ENCODE measurements at places on chromosomes 2 and 18. TPM values are rescaled to one million over a fixed set of nuclear protein-coding genes. Genes with fewer than 3 reads are reported as not detected.

DNA sequence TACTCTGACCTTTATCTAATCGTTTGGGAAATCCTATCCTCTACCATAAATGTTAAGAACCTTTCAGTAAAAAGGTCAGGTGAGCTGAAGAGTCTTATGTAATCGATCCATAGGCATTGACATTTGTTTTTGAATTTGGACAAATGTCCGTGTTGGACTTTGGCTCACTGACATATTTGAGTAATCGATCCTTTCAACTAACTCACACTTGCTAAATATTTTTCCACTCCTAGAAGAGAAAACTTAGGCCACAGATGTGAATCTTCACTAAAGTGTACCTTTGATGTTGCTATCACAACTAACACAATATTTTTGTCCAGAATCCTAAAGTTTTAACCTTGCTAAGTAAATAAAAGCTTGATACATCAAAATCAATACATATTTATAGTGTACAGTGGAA, 89.5 kb downstream of the CCDC102B start:
- DNase-seq, result no peak

- no peak for DNase-seq
These were observed 126.1 kb downstream of the CTNNA2 start for GRCh38 chr2:79638954-79639353.

DNA sequence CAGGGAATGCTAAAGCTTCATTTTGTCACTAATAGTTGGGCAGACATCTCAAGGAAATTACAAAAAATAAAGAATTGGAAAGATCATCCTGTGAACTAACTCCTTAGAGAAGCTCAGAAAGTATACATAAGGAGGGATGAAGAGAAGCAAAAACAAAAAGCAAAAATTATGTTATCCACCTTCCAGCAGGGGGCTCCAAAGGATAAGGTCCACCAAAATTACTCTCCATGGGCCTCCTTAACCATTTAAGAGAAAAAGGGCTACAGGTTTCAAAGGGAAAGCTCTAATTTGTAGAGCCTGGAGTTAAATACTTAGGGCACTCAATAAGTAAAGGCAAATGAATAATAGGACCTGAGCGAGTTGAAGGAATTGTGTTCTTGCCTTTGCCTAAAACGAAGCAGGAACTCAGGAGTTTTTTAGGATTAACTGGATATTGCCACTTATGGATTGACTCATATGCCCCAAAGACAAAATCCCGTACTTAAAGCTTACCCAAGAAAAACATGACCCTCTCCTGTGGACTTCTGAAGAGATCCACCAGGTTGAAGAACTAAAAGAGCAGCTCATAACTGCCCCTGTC, 1167.9 kb downstream of the DSC3 start:
- peak; percentile 30 for DNase-seq

DNA sequence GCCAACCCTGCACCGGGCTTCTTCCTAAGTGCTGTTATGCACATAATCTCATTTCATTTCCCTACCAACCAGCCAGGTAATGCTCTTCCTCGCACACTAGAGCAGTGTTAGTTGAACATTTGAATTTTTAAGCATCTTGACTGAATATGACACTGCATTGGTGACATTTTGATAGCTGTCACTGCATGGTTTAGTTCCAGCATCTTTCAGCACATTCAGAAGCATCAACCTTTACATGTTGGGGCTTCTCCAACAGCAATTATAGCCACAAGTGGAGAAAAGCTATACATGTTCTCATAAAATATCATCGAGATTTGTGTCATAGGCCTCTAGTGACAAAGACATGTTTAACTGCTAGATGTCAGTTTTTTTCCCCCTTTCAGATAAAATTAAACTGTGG, 230.1 kb upstream of the FOSL2 start:
- no peak for DNase-seq

- DNase-seq, result peak; percentile 80
These were observed 19.8 kb downstream of the HDAC4 start for GRCh38 chr2:239380831-239381708.

- peak; percentile 90 for DNase-seq
These were observed 91.5 kb upstream of the PARD3B start for GRCh38 chr2:204453730-204454167.

DNA sequence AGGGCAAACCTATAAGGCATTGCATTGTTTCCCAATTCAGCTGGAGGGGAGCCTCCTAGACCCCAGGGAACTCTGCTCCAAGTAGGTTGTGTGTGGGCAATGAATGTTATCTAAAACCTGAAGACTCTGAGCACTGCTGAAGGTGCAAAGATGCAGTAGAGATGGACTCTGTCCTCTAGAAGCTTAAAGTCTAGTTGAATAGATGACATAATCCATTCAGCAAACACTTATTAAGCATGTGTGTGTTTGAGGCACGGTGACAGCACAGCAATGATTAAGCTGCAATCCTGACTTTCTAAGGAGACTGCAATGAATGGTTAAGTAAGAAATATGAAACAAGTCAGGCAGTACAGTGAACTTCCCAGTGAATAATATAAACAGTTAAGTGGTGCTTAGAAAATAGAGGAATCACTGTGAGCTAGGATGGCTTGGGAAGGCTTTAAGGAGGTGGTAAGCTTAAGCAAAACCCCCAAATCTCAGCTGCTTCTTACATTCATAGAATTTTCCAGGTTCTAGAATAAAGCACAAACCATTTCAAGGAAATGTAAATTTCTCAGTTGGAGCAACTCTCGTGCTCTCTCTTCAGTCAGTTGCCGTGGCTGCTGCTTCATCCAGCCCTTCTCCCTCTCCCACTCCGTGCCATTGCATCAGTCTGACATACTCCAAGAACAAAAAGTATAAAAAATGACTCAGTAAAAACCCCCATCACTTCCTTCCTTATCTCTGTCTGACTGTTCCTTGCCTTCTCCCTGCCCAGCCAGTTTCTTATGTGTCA, 19.1 kb downstream of the MXD1 start:
- DNase-seq, result peak; percentile 87

DNA sequence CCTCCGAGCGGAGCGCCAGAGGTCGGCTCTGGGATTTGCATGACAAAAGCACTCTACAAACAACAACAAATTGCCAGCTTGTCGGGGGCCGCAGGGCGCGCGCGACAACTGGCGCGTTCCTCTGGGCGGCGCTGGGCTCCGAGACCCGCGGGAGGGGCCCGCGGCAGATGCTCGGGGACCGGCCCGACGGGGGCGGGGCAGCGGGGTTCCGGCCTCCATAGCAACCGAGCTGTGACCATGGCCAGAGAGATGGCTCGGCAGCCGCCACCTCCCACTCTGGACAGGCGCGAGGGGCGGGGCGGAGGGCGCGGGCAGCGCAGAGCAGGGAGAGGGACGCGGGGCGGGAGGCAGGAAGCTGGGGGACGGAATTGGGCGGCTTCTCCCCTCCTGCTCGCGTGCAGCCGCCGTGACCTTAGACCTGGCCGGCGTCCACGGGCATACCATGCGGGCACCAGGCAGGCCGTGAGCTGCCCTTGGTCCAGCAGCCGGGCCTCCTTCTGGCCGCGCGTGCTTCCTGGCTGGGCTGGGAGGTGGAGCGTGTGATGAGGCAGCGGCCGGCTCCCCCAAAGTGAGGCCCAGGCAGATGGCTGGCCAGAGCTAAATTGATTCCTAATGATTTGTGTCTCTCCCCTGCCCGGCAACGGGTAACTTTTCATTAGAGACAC, 171.5 kb downstream of the CELF4 start:
- DNase-seq, result peak; percentile 49

GRCh38 chr2:46747297-46747818, 168.2 kb downstream of the MCFD2 start:
- DNase-seq, result peak; percentile 49

GRCh38 chr18:2847317-2848246, 776 bp downstream of the EMILIN2 start:
- DNase-seq, result no peak

- DNase-seq, result no peak
These were observed 352.0 kb downstream of the GALNT13 start for GRCh38 chr2:154223726-154224125.

GRCh38 chr2:130303169-130303568, 39.5 kb upstream of the IMP4 start:
- DNase-seq, result no peak

SPP2 gene
- not detected for total RNA-seq

ACTG2 gene
- total RNA-seq, result not detected

TIA1 gene
- total RNA-seq, result 140 TPM

PAIP2B gene
- total RNA-seq, result 0.62 TPM

IL1B gene
- total RNA-seq, result not detected

SP140 gene
- total RNA-seq, result not detected

IL36G gene
- total RNA-seq, result not detected

DNAH7 gene
- 0.05 TPM for total RNA-seq

CPS1 gene
- 0.88 TPM for total RNA-seq

UGT1A7 gene
- not detected for total RNA-seq

MOB4 gene
- total RNA-seq, result 24.0 TPM
